Inflammatory macrophage treated with lipopolysaccharide for 1 hour (primary cell): ENCODE measurements at places on chromosomes 4 and X.

GRCh38 chr4:132737344-132737743 is 411.8 kb upstream of the PCDH10 start:
- DNase-seq: no peak

DNA sequence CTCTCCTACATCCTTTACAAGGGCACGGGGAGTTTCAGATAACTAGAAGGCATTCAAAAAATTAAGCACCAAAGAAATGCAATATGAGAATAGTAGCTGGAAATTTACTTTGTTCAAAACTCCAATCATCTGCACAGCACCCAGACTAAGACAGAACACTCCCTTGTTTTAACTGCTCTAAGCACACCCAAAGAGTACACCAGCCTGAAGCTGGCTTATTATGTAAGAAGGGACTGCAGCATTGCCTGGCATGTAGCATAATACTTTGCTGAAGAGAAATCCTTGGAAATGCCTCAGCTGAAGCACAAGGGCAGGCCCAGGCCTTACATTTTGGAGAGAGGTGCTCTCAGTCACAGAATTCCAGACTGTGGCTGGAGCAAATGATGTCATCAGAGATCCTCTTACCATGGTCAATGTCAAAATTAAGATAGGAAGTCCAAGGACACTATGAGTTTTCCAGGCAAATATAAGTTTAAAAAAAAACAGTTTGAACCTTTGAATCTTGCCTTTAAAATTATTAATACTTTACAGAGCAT is 14.8 kb downstream of the ARHGEF6 start:
- DNase-seq: no peak

- no peak for DNase-seq
These were observed 272.5 kb downstream of the DCTD start for GRCh38 chr4:182644683-182645050.

DNA sequence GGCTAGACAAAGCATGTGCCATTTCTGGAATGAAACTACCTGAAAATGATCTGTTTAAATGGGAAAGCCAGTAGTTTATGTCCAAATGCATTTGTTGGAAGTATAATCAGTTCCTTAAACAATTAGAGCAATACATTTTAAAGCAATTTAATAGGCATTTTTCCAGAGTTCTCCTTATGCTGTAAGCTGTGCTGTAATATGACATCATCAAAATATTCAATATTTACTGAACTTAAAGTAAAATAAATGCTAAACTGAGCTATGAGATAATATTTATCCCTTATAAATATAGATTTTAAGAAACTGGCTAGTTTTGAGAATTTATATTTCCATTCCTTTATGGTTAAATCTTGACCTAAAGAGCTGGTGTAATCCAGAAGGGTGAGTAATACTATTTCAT is 7.9 kb downstream of the SLC4A4 start:
- no peak for DNase-seq

DNA sequence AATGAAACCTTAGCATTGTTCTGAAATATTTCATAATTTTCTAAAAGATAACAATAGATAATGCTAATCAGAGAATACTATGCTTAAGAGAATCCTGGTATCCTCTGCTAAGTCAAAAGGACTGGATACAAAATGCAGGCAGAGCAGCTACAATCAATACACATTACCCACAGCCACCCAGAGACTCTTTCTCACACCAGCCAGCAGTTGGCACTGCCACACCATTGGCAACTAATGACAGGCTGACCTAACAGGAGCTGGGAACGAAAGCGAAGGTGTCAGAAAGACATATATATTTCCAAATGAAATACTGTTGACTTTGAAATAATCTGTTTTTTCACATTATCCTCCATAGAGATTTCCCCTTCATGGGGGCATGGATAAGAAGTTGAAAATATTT is 122.6 kb upstream of the PLAC1 start:
- DNase-seq: no peak

DNA sequence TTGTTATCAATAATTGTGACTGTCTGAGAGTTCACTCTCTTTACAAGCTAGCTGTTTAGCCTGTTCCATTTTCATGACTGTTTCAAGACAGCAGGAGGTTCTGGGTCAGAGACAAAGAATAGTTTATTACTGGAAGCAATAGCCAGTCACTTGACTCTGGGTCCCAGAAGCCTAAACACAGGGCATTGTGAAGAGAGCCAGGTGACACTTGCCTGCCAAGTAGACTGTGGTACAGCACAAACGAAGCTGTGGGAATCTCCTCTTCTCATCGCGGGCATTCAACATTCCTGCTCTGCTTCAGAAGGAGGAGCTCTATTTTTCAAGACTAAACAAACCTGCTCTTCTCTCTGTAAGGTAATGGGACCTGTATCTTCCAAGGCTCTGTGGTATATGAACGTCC is 485.1 kb downstream of the TRIML1 start:
- DNase-seq: no peak

DNA sequence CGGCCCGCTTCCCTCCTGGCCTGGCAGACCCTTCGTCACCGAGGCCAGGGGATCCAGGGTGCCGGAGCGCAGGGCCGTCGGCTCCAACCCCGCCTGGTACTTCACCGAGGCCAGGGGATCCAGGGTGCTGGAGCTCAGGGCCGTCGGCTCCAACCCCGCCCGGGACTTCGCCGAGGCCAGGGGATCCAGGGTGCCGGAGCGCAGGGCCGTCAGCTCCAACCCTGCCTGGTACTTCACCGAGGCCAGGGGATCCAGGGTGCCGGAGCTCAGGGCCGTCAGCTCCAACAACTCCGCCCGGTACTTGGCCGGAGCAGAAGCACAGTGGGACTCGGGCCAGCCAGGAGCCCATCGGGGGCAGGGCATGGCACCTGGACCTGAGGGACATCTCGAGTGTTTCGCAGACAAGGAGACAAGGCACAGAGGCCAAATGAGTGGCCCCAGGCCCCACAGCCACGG is 85.1 kb downstream of the FAM53A start:
- no peak for DNase-seq

DNA sequence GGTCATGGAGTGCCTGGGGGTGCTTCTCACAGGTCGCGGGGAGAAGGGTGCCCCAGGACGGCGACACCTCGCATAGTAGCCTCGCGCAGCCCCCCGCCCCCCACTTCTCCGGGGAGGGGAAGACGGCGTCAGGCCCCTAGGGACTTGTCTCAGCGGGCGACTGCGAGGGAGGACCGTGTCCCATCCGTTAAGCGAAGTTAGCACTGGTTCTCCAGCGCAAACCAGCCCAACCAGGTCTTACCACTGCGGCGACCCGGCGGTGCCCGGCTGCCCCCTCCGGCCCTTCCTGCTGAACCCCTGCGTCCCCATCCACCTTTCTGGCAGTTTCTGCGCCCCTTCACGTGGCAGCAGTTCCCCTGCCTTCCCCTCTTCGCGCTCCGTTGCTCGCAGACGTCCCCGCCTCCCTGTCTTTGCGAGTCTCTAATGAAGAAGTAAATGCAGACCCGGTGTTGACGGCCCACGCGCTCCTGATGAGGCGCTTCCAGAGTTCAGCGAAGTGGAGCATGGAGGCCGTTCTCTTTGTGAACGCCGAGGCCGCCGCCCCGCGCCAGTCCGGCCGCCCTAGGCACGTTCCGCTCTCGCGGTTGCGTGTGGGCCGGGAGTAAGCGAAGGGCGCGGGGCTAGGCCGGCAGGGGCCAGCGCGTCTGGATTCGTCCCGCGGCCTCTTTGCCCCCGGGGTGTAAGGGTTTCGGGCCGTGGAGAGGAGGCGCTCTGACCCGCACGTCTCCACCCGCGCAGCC is 3.0 kb downstream of the SLIT2 start:
- no peak for DNase-seq

- no peak for DNase-seq
These were observed 544.8 kb upstream of the DIPK2B start for GRCh38 chrX:45745479-45745878.

- peak; percentile 46 for DNase-seq
These were observed 39.3 kb downstream of the ELF2 start for GRCh38 chr4:139137763-139138162.

DNA sequence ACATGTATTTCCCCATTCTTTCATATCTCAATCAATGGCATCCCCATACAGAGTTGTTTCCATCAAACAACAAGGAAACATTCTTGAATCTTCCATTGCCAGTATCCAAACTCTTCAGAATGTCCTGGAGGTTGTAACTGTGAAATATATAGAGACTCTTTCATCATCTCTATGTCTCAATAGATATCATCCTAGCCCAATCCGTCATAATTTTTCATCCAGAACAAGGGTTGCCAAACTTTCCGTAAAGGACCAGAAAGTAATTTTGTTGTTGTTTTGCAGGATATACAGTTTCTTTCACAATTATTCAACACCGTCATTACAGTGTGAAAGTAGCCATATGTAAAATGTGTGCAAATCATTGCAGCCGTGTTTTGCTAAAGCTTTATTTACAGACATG is 15.2 kb upstream of the CXCL6 start:
- peak; percentile 42 for DNase-seq

- DNase-seq: no peak
These were observed 123.3 kb downstream of the ZNF518B start for GRCh38 chr4:10333942-10334341.
